Foreskin keratinocyte (primary cell): ENCODE measurements at places on chromosomes 3 and 15. TPM values are rescaled to one million over a fixed set of nuclear protein-coding genes. Genes with fewer than 3 reads are reported as not detected.

WDR72 gene
- not detected in 2 replicates for total RNA-seq

SEMA3G gene
- total RNA-seq: 0.10 and 0.21 TPM in 2 replicates

MUC20 gene
- total RNA-seq: 0.07 and 0.28 TPM in 2 replicates

CHRNA3 gene
- not detected in 2 replicates for total RNA-seq

EXD1 gene
- 0.07 TPM in 1 of 2 replicates, not detected in the other for total RNA-seq

SI gene
- total RNA-seq: not detected in 2 replicates

ITPKA gene
- total RNA-seq: 0.44 and 0.71 TPM in 2 replicates
